NCI-H524 (cell line): ENCODE measurements at places on chromosomes 7 and 10.

DNA sequence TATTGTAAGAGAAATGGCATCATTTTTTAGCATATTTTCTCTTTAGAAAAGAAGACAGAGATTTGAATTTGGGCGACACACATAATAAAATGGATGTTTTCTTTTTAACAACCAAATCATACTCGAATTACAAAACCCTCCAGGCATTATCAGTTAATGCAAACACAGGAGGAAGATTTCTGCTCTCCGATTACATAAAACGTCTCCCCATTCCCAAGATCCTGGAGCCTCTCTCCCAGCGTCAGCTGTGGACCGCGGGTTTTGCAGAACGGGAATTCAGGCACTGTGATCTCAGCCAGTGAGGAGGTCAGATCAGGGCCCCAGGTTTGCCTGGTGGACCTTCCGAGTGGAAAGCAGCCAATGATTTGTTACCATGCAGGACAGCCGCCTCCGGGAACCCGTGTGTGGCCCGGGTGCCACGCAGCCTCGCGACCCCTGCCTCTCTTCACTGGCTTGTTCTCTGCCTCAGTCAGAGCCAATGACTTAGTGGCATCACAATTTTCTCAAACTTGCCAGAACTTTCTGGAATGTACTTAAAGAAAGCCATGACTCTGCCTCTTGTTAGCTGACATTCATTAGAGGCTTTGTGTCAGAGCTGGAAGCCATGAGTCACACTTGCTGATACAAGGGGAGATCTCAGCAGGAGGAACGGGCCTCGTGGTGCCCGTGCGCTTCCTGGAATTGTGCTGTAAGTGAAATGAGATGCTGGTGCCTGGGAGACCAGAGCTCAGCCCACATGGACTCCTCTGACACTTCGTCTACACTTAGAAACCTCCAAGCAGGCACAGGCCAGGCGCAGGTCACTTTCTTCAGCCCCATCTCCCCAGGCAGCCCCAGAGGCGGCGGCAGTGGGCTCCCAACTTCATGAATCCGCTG, 246.1 kb downstream of the KLF6 start:
- no peak for DNase-seq

DNA sequence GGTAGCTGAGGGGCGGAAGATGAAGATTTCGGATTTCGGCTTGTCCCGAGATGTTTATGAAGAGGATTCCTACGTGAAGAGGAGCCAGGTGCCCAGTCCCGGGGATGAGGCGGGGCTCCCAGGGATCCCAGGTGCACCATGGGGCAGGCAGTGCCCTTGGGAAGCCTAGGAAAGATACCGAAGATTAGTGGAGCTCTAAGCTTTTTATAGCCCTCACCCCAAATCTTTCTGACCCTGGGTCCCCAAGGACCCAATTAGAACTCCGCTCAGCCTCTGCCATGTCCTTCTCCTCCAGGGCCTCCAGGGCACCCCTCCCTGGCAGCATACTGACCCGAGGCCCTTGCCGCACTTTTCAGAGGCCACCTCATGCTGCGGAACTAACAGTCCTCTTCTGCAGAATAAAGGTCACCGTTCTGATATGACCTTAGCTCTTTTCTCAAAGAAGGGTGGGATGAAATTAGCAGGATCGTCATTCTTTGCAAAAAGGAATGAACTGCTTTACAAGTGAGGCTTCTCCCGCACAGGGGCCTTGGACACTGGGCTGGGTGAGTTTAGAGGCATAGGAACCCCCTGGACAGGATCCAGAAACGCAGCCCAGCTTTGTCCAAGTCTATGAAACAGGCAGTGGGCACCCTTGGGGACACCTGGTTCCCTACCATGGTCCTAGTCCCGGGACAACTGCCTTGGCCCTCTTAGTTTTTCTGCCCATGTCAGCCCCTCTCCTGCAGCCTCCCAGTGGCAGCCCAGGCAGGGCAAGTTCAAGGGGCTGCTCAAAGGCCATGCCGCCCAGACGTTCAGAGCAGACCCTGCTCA, 17.9 kb upstream of the CSGALNACT2 start:
- DNase-seq = no peak

- no peak for DNase-seq
These were observed 36.6 kb downstream of the PRKCQ start for GRCh38 chr10:6543431-6544005.

DNA sequence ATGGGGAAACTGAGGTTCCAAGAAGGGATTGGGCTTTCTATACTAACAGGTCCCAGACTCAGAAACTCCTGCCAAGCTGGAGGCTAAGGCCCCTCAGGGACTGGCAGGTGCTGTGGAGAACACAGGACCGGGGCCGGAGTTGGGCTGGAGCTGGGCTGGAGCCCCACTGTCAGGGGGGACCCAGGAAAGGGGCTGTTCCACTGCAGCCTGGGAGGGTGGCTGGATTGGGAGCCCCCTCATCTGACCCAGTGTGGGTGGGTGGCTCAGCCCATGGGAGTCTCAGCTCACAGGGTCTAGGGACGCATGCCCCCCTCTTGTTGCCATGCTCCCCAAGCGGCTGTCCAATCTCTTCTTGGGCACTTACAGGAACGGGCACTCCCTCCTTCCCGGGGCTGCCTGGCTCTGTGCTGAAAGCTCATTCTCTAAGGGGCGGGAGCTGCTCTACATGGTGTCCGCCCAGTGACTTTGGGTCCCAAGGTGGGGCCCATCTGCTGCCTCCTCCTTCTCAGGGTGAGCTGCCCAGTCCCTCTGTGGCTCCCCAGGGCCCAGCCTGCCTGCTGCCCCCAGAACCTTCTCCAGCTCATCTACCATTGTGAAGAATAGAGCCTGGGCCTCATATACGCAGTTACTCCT, 126.5 kb downstream of the MYL10 start:
- no peak for DNase-seq

DNA sequence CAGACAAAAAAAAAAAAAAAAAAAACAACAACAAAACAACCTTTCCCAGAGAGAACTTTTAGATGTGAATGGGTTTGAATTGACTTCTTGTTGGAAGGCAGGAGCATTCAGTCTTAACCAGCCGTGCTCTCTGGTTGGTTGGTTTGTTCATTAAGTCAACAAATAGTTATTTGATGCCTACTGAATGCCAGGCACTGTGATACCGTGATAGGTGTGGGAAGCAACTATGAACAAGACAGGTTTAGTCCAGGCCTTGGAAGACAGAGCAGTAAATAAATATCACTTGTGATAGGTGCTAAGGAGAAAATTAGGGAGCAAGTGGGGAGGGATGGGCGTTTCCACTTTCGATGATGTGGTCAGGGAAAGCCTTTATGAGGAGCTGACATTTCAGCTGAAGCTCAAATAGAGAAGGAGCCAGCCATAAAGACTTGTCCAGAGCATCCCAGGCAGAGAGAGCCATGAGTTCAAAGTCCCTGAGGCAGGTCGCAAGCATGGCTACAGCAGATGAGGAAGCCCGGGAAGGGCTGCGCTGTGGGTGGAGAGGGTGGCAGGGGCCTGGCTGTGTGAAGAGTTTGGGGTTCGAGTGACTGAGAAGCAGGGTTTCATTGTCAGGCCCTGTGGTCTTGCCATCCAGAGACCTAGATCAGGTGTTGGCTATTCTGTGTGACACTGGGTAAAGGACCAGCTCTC, 8.0 kb downstream of the TSPAN15 start:
- DNase-seq = no peak

GRCh38 chr7:157132796-157133195, 5.9 kb upstream of the UBE3C start:
- no peak for DNase-seq
